WTC11 (cell line): ENCODE measurements at places on chromosomes 6 and 20.

DNA sequence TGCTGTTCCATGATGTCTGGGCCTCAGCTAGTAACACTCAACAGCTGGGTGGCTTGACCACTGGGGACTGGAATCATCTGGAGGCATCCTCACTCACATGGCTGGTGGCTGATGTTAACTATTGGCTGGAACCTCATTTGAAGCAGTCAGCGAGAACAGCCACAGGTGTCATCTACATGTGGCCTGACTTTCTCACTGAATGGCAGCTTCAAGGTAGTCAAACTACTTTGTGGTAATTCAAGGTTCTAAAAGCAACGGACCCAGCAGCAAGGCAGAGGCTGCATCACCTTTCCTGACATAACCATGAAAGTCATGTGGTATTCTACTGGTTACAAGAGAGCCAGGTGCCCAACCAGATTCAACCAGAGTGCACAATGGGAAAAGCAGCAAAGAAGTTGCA lies 115.9 kb upstream of the DST start:
- DNase-seq: no peak

DNA sequence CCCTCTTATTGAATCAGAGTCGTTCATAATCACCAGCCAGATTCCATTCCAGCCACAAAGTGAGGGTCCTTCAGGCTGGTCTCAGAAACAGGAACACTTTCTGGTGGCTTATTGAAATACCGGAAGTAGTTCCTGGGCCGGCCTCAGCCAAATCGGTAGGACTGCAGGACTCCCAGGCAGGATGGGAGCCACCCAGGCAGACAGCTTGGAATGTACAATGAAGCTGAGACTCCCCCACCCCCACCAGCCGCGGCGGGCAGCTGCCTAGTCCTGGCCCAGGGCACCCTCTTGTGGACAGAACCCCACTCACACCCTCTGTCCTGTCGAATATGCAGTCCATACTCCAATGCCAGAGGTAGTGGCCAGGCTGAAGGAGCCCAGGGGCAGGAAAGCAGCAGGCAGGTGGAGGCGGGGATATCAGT lies 43.8 kb downstream of the MDFI start:
- peak; percentile 96 for DNase-seq

GRCh38 chr20:47568837-47569410 lies 67.2 kb downstream of the NCOA3 start:
- DNase-seq: no peak

GRCh38 chr6:34318499-34319470 lies 70.0 kb upstream of the SMIM29 start:
- no peak for DNase-seq

- DNase-seq: no peak
Observed at GRCh38 chr6:17813542-17813941, 106.8 kb upstream of the NUP153 start.

DNA sequence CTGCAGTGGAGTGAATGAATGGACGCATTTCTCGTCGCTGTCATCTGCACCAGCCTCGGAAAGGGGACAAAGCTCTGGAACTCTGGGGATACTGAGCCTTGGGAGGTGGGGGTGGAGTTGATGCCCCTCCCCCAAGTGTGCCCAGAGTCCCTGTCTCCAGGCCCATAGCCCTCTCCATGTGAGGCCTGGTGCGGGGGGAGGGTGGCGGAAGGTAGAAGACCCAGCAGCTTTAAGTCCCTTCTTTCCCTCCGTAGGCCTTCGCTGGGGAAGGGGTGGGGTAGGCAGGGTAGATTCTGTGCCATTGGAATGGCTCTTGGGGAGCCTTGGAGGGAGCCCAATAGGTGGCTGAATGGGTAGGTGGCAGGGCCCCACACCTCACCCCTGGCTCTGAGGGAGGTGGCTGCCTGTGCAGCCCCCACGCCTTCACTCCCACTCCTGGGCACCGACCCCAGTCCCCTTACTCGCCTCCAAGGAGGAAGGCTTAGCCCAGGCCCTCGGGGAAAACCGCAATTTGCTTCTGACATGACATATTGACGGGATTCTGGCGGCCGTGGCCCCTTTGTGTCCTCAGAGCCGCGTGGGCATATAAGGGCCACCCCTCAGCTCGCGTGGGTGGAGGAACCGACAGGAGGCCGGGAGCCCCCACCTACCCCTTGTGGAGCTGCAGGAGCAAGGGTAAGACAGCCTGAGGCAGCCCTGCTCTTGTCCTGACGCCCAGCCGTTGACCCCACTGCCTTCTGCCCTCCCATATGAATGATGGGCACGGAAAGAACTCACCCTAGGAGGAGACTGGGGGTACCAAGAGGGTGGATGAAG lies at the start of gene BPIFB3:
BPIFB3 (plus strand) TSS at position 613 of the 816 bp plus-strand sequence. CDS start 1,533 bp downstream, outside the sequence.
- DNase-seq: no peak

DNA sequence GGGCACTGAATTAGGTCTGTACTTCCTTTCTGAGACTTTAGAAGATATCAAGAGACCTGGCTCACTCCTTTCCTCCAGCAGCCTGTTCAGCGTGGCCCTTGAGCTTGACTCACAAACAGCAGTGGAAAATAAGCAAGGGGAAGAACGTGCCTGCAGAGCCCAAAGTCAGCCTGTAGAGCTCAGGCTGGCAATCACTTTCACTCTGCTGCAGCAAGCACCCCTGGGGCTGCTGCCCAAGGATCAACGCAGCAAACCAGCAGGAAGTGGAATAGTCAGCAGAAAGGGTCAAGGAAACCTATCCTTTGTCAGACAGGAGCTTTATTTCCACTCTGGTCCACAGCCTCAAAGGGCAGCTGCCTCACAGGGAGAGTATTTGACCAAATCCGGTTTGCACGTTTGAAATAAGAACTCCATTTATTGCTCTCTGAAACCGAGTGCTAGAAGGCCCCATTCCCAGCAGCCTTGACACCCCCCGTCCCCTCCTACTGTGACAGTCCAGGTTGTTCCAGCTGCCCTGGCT lies 77.4 kb downstream of the PRDM1 start:
- DNase-seq: no peak

DNA sequence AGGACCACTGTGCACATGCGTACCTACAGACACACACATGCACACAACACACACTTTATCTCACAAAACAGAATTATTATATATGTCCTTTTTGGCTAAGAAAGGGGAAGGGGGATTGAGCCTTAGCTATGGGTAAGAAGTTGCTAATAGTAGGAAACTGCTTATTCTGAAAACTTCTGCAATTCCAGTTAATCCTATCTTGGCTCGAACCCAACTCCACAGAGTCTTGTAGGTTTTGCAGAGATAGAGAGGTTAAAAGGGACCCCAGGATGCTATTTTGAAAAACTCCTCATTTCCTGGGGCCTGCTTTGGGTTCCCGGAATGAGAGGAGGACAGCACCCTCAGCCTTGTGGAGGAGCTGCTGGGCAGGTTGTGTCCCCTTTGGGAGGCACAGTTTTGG lies 233.8 kb downstream of the CLIC5 start:
- DNase-seq: no peak

DNA sequence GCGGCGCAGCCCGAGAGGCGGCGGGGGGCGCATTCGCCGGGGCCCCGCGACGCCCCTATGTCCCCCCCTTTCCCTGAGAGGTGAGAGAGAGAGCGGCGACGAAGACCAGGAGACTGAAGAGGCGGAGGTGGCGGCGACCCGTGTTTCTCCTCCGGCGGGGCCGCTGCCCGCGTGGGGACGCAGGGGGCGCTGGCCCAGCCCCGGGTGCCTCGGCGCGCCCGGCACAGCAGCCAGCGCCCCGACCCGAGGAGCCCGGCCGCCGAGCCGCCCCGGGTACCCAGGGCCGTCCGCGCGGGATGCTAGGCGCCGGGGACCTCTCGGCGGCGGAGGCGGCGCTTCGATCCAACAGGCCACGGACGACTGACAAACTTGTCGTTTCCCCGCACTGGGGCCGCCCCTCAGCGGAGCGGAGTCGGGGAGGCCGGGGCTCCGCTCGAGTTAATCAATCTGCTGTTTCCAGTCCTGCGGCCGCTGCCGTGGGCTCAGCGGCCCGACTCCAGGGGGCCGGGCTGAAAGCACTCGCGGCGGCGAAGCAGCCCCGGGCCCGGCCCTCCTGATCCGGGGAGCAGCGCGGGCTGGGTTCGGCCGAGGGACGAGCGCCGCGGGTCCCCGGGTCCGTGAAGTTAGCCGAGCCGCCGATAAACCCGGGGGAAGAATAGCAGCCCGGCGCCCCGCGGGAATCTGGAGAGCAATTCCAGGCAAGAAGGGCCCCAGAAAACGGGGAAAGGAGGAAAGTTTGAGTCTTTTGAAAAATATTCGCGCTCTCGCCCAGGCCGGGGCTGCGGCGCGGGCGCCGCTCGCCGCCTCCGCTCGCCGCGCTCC lies 631 bp downstream of the MDGA1 start:
- DNase-seq: peak; percentile 25

DNA sequence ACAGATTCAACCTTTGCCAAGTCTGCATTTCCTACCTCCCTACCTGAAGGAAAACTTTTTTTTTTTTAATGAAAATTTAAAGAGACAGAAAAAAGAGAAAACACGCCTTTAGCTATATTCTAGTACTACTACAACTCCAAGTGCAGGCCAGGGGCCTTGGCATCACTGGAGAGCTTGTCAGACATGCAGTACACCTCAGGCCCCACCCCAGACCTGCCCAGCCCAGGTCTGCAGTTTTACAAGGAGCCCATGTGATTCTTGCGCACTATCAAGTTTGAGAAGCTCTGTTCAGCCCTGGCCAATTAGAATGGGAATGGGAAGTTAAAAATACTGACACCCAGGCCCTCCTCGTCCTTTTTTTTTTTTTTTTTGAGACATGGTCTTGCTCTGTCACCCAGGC lies 85.0 kb downstream of the NFATC2 start:
- no peak for DNase-seq

DNA sequence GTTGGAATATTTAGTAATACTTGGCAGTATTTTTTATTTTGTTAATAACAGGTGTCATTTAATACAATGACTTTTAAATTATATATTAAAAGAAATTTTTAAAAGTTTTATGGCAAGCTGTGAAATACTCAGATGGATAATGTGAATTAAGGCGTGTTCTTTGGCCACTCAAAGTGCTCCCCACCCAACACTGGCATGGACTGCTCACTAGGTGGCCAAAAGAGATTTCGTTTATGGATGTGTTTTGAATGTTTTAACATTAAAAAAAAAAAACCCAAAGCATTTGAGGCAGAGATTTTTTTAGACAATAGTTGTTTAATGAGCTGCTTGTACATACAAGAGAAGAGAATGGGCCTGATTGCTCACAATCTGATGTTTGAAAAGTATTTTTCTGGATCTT lies 86.5 kb downstream of the QKI start:
- DNase-seq: no peak

GRCh38 chr6:142112451-142113061 lies 20.2 kb upstream of the GJE1 start:
- DNase-seq: peak; percentile 81
